ENCODE measurements at places on chromosomes 7 and 10.

- no peak for DNase-seq
These were observed 36.3 kb downstream of the SMNDC1 start for GRCh38 chr10:110268442-110268841.

DNA sequence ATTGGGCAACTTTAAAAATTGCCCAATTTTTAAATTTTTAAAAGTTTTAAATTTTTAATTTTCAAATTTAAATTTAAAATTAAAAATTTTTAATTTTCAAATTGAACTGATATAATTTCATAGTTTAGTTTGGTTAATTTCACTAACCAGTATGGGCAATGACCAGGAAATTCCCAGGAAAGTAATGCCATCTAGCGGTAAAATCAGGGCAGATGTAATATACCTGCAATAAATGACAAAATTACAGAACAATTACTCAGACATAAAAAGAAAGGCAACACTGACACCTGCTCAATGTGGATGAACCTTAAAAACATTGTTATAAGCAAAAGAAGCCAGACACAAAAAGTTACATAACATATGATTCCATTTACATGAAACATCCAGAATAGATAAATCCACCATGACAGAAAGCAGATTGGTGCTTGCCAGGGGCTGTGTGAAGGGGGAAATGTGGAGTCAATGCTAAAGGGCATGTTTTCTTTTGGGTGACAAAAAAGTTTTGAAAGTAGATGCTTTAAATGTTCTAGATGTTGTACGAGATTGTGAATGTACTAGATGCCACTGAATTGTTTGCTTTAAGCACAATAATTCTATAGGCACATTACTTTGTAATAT is 28.6 kb upstream of the SLC16A12 start:
- DNase-seq: peak; percentile 37

GRCh38 chr7:100369105-100369504 is 4.2 kb upstream of the PILRA start:
- DNase-seq: no peak

- DNase-seq: no peak
These were observed 40.5 kb upstream of the RABGEF1 start for GRCh38 chr7:66699998-66700397.

- no peak for DNase-seq
These were observed 23.7 kb upstream of the LRRN3 start for GRCh38 chr7:111067251-111067650.

GRCh38 chr10:114301177-114301576 is 62.1 kb downstream of the VWA2 start:
- DNase-seq: no peak

DNA sequence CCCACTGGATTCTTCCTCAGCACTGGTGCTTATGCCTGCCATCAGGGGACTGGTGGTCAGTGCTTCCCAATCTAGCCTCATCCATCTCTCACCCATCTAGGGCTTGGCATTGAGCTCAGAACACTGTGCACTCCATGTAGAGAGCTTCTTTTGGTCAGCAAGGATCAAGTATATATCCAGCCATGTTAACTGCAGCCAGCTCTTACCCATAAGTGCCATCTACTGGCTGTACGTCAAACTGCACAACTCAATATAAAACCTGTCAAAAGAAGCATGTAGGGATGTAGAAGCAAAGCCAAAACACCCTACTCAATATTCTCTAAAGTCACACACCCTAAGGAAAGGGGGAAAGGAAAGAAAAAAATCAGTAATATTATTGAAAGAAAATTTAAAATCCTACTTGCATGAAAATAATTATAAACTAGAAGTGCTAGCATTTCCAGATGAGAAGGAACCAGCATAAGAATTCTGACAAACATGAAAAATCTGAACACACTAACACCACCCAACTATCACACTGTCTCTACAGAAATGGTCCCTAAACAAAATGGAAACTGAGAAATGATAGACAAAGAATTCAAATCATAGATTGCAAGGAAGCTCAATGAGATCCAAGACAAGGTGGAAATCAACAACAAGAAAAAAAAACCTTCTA is 531.1 kb upstream of the STEAP1 start:
- DNase-seq: no peak

GRCh38 chr7:30922596-30922995 is 10.9 kb downstream of the AQP1 start:
- no peak for DNase-seq

GRCh38 chr10:90133606-90134005 is 432.2 kb downstream of the KIF20B start:
- no peak for DNase-seq

DNA sequence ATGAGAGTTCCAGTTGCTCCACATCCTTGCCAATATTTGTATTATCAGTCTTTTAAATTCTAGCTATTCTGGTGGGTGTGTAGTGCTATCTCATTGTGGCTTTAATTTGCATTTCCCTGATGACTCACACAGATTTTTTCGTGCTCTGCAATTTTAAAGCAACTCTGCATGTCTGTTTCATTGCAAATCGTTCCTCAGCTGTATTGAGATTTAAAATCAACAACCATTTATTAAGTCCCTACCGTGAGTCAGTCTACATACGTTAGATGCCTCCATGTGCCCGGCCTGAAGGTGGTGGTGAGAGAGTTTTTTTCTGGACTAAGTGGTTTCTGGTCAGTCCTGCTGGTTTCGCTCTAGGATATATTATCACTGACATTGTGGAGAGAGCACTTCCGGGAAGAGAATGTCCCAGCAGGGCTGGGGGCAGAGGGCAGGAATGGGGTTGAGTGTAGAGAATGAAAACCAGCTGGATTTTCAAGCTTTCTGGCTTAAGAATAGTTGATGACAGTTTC is 8.4 kb upstream of the HYCC1 start:
- DNase-seq: no peak

- DNase-seq: no peak
These were observed 35.6 kb downstream of the PRKAR2B start for GRCh38 chr7:107080099-107080505.

DNA sequence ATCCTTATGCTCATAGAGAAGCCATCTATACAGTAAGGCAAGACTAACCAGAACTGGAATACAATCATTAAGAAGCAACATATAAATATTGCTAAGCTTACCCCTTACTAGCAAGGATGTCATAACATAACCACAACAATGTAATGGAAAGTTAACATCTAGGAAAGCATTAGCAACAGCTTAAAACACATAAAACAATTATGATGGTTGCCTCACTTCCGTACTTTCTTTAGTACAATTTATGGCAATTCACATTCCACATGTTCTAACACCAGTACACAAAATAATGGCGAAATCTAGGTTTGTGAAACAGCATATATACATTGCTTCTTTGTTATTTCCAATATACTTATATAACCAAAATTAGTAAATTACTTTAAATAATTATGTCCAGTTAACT is 195.0 kb downstream of the AHR start:
- no peak for DNase-seq

DNA sequence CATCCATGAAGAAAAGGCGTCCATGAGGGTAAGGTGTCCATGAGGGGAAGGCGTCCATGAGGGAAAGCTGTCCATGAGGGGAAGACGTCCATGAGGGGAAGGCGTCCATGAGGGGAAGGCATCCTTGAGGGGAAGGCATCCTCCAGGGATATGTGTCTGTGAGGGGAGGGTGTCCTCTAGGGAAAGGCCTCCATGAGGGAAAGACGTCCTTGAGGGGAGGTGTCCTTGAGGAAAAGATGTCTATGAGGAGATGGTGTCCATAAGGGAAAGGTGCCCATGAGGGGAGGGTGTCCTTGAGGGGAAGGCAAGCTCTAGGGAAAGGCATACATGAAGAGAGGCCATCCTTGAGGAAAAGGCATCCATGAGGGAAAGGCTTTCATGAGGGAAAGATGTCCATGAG is 92.6 kb downstream of the INPP5A start:
- DNase-seq: no peak

- DNase-seq: no peak
These were observed 1140.8 kb upstream of the AUTS2 start for GRCh38 chr7:68457481-68457880.

- DNase-seq: no peak
These were observed 12.2 kb downstream of the PTN start for GRCh38 chr7:137331378-137331777.

DNA sequence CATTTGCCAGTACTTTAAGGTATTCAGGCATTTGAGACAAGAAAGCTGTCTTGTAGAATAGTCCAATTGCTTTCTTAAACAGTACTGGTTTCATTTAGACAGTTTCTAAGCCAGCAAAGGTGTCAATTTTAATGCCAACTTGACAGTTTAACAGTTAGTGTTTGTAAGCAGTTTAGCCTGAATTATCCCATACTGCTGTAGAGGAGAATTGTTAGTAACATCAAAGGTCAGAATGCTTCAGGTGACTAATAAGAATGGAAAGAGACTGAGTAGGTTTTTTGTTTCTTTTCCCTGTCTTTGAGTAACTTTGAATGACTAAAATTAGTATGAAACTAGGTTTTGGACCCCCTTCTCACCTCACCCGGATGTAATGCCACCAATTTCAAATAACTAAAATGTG is 29.5 kb upstream of the VDAC2 start:
- no peak for DNase-seq

DNA sequence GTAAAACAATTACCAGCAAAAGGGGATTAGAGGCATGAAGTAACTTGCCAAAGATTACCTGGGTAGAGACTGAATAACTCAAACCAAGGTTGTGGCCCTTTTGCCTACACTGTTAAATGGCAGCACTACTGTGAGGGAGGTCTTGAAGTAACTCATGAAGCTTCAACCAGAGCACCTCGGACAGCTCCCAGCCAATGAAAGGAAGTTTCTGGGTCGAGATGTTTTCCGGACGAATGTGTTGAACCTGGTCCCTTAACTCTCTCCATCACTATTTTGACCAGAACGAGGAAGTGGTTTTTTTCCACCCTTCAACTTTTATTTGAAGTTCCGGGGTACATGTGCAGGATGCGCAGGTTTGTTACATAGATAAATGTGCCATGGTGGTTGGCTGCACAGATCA is 133.6 kb upstream of the PRKCQ start:
- DNase-seq: no peak

GRCh38 chr7:24888653-24889052 is 91.3 kb downstream of the OSBPL3 start:
- DNase-seq: no peak

DNA sequence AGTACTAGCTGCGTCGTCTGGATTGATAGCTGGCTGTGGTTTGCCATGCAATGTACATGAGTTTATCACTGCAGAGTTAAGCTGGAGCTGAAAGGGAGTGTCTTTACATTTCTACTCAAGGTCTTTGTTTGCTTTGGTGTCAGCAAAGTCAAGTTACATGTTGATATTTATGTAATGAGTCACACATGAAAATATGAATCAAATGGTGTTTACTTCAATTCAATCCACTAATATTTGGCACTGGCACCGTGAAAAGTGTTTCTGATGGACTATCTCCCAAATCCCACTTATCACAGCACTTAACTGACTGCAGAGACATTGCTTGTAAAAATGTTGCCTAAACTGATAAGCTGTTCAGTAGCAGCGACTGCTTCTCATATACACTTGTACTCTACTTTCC is 395.9 kb downstream of the TFEC start:
- DNase-seq: no peak

DNA sequence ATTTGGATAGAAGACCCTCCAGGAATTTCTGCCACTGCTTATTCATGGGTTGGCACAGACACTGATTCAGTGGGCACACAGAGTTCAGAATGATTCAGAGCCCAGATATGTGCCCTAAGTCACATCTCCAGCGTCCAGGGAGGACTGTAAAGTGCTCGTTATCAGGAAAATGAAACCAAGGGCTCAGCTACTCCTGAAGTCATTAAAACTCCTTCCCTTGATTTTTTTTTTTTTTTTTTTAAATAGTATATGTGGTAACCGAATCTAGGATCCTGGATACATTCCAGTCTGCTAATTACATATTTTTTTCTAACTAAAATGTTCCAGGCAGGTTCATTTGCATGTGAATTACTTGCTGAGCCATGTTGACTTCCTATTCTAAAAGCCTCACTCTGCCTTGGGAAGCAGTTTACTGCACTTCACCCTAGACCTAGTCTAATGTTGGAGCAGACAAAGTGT is 34.7 kb downstream of the MET start:
- DNase-seq: no peak

DNA sequence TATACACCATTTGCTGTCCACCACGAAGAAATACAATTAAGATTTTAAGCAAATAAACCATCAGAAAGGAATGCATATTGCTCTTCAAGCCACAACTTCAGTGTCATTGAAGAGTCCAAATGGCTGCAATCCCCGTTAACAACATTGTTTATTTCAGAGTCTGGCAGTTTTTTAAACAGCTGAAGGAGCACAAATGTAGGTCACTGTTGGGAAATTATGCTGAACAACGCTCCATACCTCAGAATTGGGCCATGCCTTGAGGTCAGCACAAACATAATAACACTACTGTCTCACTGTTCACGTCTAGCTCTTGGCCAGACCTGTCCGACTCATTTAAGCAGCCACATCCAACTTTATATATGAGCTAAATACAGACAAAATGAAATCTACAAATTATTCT is 453.9 kb upstream of the GHITM start:
- no peak for DNase-seq

GRCh38 chr10:99611326-99611725 is 8.9 kb downstream of the SLC25A28 start:
- no peak for DNase-seq

- DNase-seq: peak; percentile 26
These were observed 97.5 kb downstream of the PFKFB3 start for GRCh38 chr10:6300106-6300783.

DNA sequence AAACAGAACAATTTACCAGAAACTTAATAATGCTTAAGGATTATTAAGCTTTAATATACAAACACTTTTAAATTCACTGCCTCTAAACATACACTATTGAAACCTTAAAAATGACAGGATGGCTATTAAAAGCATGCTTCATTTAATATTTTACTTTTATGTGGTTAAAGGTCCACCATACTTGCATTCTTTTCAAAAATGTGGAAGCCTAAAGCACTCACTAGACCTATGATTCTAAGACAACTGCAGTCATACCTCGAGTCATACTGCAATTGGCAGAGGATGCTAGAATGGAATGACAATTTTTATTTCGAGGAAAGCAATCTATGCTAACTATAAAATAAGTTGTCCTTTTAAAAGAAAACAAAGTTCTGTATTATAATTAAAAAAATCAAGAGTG is 85.3 kb downstream of the PIP4K2A start:
- DNase-seq: no peak

- DNase-seq: no peak
These were observed 8.9 kb downstream of the EEPD1 start for GRCh38 chr7:36161996-36162395.

- DNase-seq: no peak
These were observed 33.7 kb downstream of the RAB18 start for GRCh38 chr10:27537787-27538186.

DNA sequence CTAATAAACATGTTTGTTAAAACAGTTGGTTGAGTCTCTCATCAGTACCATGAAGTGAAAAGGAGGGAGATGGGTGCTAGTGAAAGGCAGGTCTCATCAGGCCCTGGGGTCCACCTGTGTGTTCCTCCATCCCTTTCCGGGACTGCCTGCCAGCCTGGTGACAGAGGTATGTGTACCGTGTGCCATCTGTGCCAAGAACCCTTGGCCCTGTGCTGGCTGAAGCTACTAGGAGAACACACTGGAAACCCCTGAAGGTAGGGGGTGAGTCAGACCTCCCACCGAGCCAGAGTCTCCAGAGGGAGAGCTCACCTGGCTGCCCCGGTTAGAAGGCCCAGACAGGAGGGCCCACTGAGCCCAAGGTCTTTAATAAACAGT is 2.3 kb downstream of the DDIT4 start:
- no peak for DNase-seq

- DNase-seq: peak; percentile 73
These were observed at the start of gene PTPRE for GRCh38 chr10:127906548-127907377. TSS of gene PTPRE (plus strand) at chr10:127907103. CDS start at chr10:128040882, 133,779 bp downstream.

Data from stimulated activated CD4-positive, alpha-beta T cell treated with anti-CD3 and anti-CD28 coated beads, Interleukin-4, amount 100 ng/mL, for 24 hours (primary cell).